ENCODE measurements at places on chromosomes 7 and 10.

- DNase-seq = no peak
Observed at GRCh38 chr10:124221356-124222317, 128.2 kb upstream of the CHST15 start.

GRCh38 chr10:49396666-49396999 lies 744 bp upstream of the DRGX start:
- no peak for DNase-seq

DNA sequence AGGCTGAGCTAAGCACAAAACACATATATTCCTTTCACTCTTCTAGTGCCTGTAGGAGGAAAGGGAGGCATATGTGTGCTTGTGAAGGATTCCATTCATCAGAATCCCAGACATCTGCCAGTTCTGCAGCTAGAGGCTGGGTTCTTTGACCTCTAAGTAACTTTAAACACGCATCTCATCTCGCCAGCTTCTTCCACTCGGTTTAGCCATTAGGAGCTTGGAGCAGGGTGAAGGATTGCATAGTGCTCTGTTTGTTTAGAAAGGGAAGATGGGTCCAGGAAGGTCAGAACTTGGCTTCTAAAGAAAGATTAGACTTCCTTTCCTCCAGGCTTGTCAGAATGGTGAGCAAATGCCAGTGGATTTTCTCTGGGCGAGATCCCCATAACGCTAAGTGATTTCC lies 43.6 kb downstream of the HK1 start:
- DNase-seq = no peak

- DNase-seq = no peak
Observed at GRCh38 chr10:124911124-124912067, 30.5 kb upstream of the ZRANB1 start.

GRCh38 chr10:8375137-8375536 lies 320.6 kb downstream of the GATA3 start:
- DNase-seq = no peak

GRCh38 chr7:16758036-16758435 lies 4.5 kb downstream of the TSPAN13 start:
- no peak for DNase-seq

DNA sequence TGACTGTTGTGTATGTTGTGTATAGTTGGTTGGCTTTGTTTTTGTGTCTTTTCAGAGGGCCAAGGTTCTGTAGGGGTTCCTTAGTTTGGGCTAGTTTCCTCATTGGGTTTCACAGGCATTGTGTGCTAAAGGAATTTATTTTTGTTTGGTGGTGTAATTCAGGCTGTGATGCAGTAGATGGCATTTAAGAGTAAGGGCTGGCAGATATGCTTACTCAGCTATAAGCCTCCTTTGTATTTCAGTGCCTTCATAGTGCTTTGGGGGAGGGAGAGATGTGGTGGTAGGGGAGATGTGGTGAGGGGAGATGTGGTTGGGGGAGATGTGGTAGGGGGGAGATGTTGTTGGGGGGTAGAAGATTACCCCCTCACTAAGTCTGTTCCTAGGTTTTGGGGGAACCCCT lies 91.7 kb downstream of the SLC25A40 start:
- no peak for DNase-seq

DNA sequence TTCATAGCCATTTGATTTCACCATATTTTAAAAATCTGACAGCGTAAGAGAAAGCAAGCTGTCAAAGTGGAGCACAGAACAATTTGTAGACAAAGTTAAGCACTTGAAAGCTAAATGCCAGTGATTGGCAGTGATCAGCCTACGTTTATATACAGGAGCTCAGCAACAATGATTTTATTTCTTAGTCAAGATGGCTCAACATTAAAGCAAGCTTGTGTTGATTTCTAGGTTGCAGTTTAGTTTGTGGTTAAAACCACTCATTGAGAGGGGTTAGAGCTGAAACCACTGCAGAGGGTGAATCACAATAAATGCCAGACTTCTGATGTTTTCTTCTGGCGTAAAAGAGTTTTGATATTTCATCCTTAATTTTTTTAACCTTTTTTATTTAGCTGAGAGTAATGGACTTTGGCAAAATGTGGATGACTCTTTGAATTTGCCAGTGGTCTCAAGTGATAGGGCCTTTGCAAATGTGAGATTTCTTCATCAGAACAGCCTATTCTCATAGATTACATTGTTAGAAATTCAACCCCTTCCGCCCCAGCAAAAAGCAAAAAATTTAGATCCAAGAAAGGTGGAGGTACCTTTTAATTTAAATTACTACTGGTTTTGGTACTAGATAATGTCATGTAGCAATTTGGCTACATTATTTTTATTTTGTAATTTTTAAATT lies 73.8 kb downstream of the SHOC2 start:
- no peak for DNase-seq

GRCh38 chr7:6273380-6273837 lies 985 bp upstream of the CYTH3 start:
- DNase-seq = no peak

GRCh38 chr10:130741901-130742855 lies 569.3 kb downstream of the TCERG1L start:
- DNase-seq = no peak

DNA sequence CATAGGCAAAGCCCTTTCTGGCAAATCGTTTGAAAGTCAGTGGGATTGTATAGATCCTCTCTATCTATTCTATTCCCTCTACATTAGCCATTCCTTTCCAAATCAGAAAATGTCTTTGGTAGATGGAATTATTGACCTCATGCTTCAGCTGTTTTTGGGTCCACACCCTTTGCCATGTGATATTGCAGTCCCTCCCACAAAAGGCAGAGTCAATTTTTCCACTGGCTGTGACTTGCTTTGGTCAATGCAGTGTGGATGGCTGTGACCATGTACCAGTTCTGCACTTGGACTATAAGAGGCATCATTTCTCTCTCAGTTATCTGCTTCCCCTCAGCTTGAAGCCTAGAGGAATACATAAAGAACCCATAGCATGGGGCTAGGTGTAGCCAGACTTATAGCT lies 332.9 kb downstream of the PTEN start:
- no peak for DNase-seq

DNA sequence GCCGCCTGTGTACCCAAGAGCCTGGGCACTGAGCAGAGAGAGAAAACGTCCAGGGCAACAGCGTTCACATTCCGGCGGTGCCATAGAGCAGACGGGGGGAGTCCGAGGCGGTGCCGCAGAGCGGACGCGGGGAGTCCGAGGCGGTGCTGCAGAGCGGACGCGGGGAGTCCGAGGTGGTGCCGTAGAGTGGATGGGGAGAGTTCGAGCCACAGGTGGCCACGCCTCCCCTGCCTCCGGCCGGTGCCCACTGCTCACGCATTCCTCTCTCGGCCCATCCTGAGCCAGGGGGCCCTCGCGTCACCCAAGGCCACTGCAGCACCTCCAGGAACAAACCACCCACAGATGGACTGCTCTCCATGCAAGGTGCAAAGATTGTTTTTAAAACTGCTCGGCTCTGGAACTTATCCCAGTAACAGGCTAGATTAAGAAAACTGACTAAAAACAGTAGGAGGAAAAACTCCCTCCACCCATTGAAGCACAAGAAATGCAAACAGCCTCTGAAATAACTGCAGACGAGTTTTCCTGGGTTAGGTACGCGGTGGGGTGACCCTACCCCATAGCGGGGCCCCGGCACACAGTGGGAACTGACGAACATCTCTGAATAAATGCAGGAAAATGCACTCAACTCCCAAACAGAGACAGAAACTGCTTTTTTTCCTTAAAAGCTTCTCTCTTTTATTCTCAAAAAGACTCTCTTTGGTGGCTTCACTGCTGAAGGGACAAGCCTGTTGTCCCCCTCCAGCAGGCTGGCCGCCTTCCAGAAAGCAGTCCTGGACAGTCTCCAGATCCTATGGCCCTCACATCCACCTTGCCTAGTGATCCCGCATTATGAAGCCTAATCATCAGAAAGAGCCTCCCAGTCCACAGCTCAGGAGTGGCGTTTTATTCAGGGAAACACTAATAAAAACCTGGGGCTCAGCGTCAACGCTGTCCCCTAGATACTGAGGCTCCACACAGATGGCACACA lies 55.9 kb downstream of the DIP2C start:
- DNase-seq = no peak

DNA sequence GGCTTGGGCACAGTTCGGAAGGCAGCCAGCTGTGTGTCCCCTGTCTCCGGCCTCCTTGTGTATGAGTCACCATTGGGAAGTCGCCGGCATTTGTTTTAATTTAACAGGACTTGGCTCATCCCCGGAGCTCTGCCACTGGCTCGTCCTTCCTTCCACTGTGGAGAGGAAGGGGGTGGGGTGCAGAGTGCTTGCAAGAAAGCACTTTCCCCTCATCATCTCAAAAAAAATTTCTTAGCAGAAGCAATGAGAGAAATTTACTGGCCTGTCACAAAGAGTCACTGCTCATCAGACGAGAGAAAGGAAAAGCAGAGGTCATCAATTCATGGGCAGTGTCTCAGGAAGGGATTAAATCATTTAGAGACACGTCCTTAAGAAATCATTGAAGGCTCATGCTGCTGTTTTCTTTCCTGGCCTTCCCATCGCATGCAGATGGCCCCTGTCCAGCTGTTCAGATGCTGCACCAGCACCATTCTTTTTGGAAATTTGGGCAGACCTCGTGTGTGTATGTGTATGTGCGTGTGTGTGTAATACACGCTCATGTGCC lies 93.3 kb downstream of the BMS1 start:
- DNase-seq = no peak

DNA sequence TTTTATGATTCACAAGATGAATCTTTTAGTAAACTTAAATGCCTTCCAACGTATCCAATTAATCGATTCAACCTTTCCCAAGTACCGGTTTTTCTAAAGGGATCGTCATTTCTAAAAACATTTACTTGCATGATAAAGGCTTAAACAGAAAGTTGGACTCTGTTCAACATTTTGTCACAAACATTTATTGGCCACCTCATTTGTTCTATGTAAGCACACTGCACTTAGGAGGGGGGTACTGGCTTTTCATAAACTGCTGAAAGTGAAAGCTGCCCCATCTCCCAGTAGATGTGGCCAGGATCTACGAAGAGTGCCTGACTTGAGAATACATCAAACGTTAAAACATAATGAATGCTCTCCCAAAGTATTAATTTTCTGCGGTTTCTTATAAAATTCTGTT lies 37.3 kb upstream of the LAMB4 start:
- DNase-seq = no peak

- no peak for DNase-seq
Observed at GRCh38 chr10:49419005-49419404, 23.1 kb upstream of the DRGX start.

- no peak for DNase-seq
Observed at GRCh38 chr7:55100544-55101327, 81.9 kb downstream of the EGFR start.

DNA sequence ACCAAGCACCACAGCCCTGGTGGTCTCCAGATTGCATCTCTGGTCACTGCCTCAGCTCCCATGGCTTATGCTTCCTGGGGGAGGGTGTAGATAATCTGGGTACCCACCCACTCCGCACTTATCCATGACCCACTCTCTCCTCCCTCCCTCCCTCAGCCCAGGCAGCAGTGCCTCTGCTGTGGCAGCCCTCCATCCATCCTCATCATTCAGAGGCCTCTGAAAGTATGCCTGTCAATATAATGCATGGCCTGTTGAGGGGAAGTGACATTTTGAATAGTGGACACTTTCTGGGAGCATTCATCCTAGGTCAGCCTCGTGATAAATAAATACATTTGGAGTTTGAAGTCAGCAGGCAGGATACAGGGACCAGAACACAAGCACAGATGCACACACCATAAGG lies 23.2 kb downstream of the ZNF503 start:
- no peak for DNase-seq

- DNase-seq = no peak
Observed at GRCh38 chr10:98382691-98383101, 32.3 kb downstream of the PYROXD2 start.

DNA sequence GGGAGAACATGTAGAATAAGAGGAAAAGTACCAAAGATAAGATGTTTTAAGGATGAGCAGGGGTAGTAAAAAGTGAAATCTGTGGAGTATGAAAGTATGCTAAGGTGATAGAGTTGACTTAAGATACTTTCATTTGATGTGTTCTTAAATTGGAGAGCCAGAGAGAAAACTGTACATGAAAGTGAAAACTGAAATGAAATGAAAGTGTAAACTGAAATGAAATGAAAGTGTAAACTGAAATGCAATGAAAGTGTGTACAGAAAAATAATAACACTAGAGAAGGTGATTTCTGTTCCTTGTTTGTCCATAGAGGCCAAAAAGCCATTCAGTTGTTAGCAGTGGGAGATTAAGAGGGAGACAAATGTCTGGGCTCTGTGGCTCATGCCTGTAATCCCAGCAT lies 17.5 kb downstream of the AHR start:
- no peak for DNase-seq

DNA sequence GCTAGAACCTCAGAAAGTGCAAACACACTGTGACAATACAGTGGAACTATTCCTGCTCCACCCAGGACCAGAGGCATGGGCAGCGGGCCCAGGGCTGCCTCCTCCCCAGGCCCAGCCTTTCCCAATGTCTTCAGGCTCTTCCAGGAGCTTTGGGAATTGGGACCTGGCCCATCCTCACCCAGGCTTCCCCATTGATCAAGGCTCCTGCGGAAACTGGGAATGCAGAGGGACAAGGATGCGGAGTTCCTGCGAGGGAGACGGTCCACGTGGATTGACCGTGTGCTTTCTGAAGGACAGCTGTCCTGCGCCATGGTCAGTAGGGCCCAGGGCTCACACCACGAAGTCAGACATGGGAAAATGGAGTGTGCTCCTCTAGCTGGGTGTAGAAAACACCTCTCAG lies 56.6 kb downstream of the CSGALNACT2 start:
- DNase-seq = no peak

DNA sequence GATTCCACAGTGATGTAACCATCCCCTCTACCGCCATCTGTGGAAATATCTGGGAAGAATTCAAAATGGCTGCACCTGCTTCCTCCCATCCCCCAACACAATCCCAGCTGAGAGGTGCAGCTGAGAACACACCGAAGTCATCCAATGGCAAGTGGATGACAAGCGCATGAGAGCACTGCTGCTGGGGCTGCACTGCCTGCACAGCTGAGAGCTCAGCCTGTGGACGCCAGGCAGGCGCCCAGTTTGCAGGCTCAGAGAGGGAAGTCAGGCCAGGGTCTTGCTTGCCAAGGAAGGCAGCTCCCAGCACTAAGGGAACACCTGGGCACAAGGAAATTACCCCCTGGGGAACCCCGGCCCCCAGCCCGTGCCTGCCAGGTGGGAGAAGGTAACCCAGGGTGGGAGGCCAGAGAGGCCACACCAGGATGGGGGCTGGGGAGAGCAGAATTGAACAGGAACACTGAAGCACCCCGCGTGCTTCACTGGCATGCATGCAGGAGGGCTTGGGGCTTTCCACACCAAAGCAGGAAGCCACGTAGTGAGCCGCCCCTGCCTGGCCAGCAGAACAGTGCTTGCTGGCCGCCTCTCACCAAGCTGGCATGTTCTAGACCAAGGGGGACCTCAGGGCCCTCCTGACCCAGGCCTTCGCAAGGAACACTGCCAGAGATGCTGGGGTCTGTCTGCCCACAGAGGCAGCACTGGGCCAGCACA lies 46.2 kb downstream of the FAM53B start:
- DNase-seq = no peak

DNA sequence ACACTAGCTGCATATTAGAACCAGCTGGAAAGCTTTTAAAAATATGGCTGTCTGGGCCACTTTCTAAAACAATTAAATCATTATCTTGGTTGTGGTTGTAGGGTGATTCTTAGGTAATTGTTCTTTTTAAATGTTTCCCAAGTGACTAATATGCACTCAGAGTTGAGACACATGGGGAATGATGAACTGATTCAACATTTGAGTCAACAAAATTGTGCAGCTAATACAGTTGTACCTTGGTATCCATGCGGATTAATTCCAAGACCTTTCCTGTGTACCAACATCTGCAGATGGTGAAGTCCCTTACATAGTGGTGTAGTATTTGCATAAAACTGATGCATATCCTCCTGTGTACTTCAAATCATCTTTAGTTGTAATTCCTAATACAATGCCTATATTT lies 242.2 kb downstream of the ATRNL1 start:
- DNase-seq = no peak

Data from stimulated activated CD4-positive, alpha-beta T cell treated with anti-CD3 and anti-CD28 coated beads, TNF-alpha, amount 100 ng/mL, for 4 hours (primary cell).